Stimulated activated CD4-positive, alpha-beta T cell treated with anti-CD3 and anti-CD28 coated beads, Interleukin-2, amount 100 ng/mL, for 48 hours (primary cell): ENCODE measurements at places on chromosomes 3 and 15.

GRCh38 chr3:37103103-37103808 lies 71.1 kb downstream of the LRRFIP2 start:
- no peak for DNase-seq

- no peak for DNase-seq
These were observed 340.0 kb upstream of the TMCO5A start for GRCh38 chr15:37594417-37594816.

DNA sequence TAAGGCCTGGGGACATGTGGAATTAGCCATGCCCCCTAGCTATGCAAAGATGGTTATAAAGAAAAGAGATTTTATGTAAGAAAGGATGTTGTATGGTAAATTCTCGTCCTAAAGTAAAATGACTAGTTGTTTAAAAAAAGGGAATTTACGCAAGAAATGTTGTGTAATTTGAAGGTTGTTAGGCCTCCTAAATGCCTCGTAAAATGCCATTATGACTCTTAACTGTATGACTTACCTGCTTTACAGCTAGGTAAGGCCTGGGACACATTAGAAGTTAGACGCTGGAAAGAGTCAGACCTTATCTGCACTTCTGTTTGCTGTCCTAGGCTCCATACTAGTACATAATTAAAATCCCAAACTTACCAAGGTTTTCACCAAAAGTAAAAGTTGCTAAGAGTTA lies 17.5 kb upstream of the HHATL start:
- no peak for DNase-seq

GRCh38 chr15:58244536-58244935 lies 106.4 kb downstream of the AQP9 start:
- DNase-seq, result no peak

- DNase-seq, result no peak
These were observed 552.9 kb upstream of the KCNMB2 start for GRCh38 chr3:177983320-177983719.

DNA sequence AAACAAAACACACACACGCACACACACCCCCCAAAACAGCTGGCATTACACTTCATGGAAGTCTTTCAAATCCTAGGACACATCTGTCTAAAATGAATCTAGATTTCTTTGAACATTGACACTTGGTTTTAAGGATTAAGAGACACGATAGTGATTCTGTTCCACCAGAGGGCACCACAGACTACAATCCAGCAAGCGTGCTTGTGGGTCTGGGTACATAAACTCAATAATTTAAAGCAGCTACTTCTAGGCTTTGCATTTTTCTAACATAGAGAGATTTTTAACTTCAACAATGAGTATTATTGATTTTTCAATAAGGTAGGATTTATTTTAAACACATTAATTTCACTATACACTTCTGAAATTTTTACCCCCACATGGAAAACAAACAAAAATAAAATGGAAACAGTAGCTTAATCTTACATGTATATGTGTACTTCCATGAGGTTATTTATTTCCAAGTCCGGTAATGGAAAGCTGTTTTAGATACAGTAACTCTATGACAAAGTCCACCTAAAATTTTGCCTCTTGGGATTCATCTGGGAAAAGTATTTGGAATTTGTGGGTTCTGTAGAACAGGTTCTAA lies 564.0 kb upstream of the TGFBR2 start:
- DNase-seq, result peak; percentile 54

DNA sequence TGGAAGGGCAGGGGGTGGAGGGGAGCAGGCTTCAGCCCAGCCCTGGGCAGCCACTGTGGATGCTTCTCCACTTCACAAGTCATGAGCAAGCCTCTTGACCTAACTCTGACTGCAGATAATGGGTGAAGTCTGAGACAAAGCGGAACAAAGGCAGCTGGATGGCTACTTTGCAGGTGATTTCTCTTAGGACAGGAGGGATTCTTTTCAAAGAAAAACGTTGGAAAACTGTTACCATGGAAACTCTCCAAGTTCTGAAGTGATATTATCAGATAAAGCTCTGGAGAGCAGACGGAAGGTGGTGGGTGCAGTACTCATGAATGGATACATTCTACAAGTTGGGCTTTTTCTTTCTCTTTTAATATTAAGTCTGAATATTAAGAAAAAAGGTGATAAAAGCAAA lies 254.2 kb upstream of the SLCO3A1 start:
- no peak for DNase-seq

DNA sequence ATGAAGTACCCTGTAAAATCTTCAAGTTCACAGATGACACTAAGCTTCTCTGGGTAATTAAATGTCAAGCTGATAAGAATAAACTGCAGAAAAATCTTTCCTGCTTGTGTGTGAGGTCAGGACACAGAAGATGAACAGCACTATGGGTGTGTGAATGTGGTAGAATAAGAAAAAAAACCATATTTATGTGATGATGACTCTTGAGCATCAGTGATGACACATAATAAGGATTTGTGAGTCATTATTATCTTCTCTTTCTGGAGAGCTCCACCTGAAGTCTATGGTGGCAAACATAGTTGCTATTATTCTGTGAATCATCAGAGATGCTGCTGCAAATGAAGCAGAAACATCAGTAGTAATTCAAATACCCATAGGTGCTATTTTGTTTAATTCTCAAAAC lies 422.4 kb downstream of the DIPK2A start:
- DNase-seq, result no peak
